ENCODE measurements at places on chromosomes 11 and 22.

- no peak for DNase-seq
These were observed 121.6 kb downstream of the DDX10 start for GRCh38 chr11:108786281-108786990.

DNA sequence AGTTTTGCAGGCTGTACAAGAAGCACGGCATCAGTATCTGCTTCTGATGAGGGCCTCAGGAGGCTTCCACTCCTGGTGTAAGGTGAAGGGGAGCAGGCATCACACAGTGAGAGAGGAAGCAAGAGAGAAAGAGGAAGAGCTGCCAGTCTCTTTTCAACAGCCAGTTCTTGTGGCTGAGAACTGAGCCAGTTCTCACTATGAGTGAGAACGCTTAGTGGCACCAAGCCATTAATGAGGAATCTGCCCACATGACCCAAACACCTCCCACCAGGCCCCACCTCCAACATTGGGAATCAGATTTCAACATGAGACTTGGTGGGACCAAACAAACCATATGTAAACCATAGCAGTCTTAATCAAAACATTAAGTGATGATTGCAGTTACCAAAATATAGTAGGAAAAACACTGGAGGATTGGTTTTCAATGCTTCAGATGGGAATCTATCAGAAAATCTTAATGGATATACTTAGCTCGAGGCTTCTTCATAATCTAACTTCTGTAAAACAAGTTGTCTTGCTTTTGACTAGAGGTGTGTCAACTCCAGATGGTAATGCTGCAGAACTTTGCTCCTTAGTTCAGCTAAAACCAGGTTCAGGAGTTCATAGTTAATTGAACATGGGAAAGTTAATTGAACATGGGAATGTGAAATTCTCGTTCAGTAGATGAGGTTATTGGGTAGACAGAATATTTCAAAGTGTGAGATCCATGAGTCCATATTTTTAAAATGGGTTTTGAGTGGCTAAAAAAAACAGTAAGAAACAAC, 12.2 kb downstream of the FAR1 start:
- DNase-seq, result no peak

GRCh38 chr11:41247621-41248020, 211.8 kb downstream of the LRRC4C start:
- no peak for DNase-seq

DNA sequence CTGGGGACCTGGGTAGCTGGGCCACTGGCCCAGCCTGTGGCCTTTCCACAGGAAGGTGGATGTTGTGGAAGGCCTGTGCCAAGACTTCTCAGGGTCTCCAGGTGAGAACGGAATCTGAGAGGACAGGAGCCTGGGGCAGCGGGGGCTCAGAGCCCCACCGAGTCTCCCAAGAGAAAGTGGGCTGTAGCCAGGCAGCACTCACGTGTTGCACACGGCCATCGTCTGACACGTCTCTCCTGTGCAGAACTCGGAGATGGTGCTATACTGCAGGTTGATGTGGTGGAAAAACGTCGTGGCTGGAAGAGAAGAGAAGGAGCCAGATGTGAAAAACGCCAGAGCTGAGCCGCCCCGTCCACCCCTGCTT, 6.4 kb downstream of the MOB2 start:
- no peak for DNase-seq

DNA sequence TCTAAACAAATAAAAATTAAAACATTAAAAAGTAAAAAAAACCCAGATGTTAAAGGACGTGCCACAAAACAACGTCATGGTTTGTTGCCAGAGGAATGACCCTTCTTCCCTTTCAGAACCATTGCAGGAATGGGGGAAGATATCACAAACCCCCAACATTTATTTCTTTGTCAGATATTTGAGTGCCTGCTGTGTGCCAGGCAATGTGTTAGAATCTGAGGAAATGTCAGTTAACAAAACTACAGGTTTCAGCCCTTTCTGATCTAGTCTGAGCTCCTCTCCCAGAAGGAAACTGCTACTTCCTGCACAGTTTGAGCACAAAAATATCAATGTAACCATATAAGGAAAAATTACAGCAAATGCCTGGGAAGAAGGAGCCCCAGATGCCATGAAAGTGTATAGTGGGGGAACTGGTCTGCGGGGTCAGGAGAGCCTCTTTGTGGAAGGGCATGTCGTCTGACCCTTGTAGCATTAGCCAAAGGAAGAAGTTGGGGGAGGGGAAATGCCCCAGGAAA, 7.1 kb upstream of the NHERF4 start:
- no peak for DNase-seq

DNA sequence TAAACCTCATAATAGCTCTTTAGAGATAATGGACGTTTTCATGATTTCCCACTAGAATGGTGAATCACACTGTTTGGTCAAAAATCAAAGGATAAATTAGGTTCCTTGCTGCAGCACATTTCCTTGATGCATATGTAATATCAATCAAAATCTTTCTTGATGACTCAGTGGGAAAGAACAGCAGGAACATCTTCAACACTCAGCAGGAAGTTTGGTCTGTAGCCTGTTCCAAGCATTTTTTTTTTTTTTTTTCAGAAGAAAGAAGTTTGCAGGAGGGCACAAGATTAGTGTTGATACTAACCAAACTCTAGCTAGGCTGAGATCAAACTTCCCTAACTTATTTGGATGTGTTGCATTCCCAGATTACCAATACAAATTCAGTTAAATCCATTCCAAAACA, 1529.8 kb downstream of the FAM181B start:
- no peak for DNase-seq

DNA sequence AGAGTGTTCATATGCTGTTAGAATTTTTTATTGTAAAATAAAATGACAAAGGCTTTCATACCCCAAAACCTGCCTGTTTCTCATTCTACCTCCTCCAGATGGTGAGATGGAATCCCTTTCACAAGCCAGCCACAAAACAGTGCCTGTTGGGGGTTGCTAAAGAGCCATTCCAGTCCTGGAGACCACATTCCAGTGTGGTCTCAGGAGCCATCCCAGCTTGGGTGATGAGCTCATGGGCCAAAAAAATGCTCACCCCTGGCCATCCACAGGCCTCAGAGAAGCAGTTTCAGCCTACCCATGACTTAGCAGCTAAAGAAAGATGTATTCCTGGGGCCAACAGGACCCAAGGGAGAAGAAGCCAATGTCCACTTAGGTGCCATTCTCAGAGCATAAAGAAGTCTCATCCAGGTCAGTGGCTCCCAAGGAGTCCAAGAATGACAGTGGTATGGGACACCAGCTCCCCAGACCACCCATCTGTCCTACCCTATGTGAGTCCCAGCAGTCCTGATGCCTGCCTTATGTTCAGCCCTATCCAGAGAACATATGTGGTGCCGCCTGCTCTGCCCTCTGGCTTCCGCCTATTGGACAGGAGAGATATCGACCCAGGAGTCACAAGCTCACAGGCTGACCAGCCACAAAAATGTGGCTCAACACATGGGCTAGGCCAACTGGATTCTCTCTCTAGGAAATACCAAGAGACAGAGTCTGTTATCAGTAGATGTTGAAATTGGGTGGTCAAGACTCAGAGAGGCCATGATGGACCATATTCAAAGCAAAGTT, 26.4 kb downstream of the C11orf91 start:
- no peak for DNase-seq

GRCh38 chr11:132082566-132082965, 712.2 kb downstream of the NTM start:
- DNase-seq, result no peak

DNA sequence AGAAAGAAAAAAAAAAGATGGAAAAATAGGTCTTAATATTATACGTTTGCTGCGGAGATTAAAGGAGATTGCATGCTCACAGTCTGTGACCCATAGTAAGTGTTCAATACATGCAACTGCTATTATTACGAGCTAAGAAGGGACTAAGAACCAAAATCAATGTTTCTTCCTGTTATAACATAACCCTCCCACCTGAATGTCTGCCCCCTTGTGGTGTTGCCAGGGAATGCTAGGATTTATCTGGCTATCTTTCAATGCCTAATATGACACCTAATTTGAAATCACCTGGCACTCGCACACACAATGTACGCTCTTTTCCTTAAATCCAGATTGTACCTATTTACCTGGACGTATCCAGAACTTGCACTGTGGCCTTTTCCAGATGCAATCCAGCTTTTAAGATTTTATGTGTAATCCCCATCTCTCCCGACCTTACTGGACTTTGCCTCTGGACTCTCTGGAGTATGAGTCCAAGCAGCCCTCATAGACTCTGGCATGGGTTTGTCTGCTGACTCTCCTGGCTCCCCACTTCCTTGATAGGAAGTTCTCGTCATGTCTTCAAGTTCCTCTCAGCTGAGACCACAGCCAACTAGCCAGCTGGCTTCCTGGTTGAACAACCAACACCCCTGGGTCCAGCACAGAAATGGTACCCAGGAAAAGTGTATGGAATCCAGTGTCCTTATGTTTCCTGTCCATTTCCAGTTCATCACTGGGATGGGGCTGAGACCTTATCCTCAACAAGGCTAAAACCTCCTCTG, 151.5 kb downstream of the CCDC34 start:
- DNase-seq, result no peak

DNA sequence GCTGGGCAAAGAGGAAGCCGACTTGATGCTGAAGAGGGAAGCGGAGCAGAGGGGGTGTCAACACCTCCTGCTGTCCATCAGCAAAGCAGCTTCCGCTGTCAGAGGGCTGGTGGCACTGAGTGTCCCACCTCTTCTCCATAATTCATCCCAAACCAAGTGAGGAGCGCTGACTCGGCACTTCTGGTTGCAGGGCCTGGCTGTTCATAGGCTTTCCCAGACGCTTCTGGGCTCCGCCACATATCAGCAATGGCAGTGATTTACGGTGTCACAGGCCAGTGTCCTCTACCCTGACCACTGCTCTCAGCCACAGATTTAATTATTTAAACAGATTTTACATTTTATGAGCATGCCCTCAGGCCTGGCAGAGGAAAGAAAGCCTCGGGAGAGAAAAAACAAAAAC, 70.1 kb upstream of the TENM4 start:
- DNase-seq, result no peak

DNA sequence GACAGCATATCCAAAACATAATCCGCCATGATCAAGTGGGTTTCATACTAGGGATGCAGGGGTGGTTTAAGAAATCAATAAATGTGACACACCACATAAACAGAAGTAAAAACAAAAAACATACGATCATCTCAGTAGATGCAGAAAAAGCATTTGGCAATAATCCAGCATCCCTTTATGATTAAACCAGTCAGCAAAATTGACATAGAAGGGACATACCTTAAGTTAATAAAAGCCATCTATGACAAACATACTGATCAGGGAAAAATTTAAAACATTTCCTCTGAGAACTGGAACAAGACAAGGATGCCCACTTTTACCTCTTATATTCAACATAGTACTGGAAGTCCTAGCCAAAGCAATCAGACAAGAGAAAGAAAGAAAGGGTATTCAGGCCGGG, 49.6 kb downstream of the GAS2 start:
- no peak for DNase-seq

- no peak for DNase-seq
These were observed 8.8 kb upstream of the IZUMO1R start for GRCh38 chr11:94295534-94295933.

- no peak for DNase-seq
These were observed 28.5 kb downstream of the CELF1 start for GRCh38 chr11:47524291-47524874.

GRCh38 chr22:49976439-49977175, 16.0 kb downstream of the PIM3 start:
- peak; percentile 65 for DNase-seq

GRCh38 chr11:67271541-67272284, 5.4 kb downstream of the GRK2 start:
- no peak for DNase-seq

DNA sequence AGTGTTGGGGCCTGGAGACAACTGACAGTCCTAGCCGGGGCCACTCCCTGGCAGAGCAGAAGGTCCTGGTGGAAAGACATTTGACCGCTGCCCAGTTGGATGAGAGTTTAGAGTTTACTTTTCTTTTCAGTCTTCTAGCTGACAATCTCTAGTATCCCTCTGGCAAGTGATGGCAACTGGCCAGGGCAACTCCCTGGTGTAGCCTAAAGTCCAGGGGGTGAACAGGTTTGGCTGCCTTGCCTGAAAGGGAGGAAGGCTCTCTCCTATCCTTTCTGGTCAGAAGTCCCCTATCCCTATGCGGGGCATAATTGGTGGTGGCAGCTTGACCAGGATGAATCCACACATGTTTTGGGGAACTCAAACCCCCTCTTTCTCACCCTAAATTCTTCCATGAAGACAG, 16.8 kb upstream of the MSANTD2 start:
- no peak for DNase-seq

GRCh38 chr22:29260031-29260560, 7.7 kb downstream of the RHBDD3 start:
- no peak for DNase-seq

DNA sequence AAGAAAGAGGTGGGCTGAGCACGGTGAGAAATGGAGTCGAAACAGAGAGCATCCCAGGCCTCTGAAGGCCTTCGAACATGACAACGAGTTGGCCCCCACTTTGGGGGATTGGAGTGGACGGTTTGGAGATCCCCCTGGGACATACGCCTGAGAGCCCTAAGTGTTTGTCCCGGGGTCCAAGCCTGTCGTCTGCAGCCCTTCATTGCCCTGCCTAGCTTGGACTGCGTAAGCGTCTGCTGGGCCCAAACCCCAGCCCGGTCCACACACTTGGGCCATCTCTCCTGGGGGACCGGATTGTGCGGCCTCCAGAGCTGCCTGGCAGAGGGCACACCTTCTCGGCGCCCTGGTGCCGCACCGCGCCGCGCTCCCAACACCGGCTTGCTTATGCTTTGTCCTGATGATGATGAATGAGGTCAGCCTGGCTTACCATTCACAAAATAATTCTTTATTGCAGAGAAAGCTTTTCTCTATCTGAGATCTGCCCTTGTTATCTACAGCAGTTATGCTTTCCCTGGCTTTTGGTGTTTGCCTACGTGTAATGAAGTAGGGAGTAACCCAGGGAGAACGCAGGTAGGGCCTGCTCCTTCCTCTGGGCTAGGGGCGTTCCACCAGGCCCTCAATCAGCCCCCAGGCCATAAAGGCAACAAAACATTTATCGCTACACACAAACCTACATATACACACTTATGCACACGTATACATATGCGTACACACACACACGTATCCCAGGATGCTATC, 85.9 kb upstream of the PPARA start:
- no peak for DNase-seq

DNA sequence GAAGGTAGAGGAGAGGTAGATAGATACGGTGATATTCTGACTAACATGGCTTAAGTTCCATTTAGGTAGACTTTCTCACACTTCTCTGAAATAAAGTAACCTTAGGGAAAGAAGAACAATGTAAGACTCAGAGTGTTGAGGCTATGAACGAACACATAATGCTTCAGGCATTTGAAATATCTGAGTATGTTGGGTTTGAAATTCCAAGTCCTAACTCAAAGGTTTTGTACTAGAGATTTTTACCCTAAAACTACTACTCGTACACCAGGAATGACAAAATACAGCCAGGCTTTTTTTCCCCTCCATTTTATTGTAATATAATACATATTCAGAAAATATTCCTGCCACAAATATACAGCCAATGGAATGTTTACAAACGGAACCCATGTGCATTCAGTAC, 592.6 kb downstream of the ETS1 start:
- no peak for DNase-seq
